ENCODE measurements at places on chromosomes 3 and 15.

DNA sequence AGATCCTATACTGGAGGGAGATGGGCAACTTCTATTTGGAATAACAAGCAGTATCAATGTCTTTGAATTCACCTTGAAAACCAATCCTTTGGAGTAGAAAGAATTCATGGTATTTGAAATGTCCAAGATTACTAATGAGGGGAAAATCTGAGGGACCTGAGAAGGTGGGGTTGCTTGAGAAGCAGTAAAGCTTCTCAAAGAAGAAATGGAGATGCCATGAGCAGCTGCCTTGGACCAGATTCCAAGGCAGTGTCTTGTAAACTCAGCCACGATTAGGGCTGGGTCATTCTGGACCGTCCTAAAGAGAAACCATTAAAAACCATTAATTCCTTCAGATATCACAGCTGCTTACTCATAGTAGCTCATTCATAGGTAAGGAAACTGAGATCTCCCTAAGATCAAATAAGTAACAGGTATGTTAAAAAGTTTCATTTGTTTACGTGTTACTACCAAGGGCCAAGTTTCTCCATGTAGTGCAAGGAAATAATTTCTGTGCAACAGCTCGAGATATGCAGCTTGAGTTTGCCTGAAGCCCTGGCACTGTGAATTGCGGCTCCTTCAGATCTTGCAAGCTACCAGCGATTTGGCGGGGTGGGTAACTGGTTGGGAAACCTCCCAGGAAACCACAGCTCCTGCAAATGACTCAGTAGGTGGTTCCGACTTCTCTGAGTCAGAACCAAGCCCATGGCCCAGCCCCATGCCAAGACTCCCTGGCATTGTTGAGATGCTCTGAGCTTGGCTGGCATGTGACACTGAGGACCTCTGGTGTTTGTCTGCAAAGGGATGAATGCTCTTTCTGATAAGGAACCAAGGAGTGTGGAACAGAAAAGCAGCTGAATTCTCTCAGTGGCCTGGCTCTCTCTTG, 296.8 kb downstream of the RORA start:
- no peak for DNase-seq

- DNase-seq: no peak
These were observed 466.7 kb downstream of the ERC2 start for GRCh38 chr3:56001537-56001936.

- no peak for DNase-seq
These were observed 2.3 kb downstream of the FLNB start for GRCh38 chr3:58010562-58010961.

- DNase-seq: no peak
These were observed 1.2 kb downstream of the PFKFB4 start for GRCh38 chr3:48555231-48555948.

DNA sequence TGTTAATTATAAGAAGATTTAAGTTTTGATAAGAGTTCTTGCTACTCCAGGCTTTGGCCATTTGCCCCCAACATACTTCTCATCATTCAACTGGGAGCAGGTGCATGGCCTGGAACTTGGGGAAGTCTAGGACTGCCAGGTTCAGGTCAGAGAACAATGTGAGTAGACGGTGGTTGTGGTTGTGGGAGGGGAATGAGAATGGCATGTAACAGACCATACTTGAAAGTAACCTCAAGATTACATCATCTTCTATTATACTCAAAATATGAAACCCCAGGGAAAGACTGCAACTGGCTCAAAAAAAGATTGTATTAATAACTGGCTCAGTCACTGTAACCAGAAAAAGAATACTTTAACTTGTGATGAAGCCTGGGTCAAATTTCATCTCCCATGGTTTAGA, 364.9 kb upstream of the DPPA4 start:
- no peak for DNase-seq

DNA sequence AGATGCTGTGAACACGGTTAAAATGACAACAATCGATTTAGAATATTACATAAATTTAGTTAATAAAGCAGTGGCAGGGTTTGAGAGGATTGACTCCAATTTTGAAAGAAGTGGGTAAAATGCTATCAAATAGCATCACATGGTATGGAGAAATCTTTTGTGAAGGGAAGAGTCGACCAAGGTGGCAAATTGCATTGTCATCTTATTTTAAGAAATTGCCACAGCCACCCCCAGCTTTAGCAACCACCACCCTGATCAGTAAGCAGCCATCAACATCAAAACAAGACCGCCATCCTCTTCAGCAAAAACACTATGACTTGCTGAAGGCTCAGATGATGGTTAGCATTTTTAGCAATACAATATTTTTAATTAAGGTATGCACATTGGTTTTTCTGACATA, 5.7 kb upstream of the CCR5 start:
- DNase-seq: no peak

GRCh38 chr15:41408234-41408641, 5.9 kb upstream of the NDUFAF1 start:
- DNase-seq: no peak

DNA sequence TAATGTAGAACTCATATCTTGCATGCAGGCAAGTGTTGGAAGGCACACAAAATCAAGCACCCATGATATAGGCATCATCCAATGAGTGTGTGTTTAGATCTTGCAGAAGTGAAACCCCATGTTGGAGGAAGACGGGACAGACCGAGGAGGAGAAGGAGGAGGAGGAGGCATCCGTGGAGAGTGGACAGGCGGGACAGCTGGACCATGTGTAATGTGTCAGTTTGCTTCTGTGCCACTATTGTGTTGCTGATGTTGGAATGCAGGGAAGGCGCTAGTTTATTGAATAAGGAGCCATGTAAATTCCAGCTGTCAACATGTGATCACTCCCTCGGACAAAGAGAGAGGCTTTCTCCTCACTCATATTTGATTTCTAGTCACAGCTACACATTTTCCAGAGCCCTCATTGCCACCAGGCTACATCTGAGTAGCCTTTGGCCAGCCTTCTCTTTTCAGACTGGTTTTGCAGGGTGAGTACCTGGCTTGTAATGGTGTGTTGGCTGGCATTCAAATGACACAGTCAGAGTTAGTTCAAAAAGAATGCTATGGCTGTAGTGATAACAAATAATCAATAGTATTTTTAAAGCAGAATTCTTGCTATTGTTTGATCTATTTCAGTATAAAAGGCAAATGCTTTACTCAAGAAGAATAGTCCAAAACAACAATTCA, 1037.6 kb upstream of the NR2F2 start:
- no peak for DNase-seq

Data from NCI-H748 treated with DMSO at 0.1 percent for 48 hours (cell line).